ENCODE measurements at places on chromosomes 2 and 18.

DNA sequence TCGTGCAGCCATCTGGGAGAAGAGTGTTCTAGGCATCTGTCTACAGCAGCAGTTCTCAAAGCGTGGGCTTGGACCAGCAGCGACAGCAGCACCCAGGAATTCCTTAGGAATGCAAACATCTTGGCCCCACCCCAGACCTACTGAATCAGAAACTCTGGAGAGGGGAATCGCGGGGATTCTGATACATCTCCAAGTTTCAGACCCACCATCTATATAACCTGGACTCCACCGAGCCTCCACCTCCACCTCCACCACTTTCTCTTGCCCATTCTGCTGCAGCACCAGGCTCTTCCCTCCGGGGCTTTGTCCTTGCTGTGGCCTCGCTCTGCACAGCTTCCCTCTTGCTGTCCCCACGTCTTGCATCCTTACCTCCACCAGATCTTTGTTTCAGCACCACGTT lies 256.4 kb downstream of the BCL2 start:
- DNase-seq: no peak

- no peak for DNase-seq
Measured at GRCh38 chr2:9993488-9994165, 42.1 kb downstream of the GRHL1 start.

GRCh38 chr18:8615397-8616027 lies 6.3 kb downstream of the RAB12 start:
- DNase-seq: no peak

GRCh38 chr18:57901825-57902589 lies 98.9 kb upstream of the ATP8B1 start:
- no peak for DNase-seq

DNA sequence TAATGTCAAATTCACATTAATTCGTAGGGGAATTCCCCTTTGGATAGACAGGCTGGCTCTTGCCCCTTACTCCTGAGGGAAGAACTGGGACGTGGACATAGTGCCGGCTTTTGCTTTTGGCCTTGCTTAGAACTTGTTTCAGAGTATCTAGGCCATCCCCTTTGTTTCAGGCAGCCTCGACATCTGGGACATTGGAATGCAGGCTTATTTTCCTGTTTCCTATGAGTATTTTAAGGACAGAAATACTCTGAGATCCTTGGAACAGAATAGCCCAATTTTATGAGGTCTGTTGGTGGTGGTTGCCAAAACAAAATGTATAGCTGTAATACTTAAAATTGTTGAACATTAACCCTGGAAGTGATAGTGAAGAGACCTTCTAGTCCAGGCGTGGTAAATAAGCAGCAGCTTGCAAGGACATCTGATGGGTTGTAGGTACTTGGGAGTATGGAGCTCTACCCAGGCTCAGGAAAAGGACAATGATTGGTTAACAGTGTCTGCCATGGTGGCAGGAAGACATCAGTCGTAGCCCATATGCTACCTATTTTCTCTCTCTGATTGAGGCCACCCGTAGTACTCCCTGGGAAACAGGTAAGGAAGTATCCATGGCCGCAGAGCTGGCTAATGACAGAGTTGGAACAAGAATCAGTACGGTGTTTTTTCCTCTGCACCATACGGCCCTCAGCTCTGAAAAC lies 112.4 kb downstream of the CDK15 start:
- DNase-seq: no peak

- no peak for DNase-seq
Measured at GRCh38 chr2:241417626-241418025, 61.5 kb downstream of the FARP2 start.

DNA sequence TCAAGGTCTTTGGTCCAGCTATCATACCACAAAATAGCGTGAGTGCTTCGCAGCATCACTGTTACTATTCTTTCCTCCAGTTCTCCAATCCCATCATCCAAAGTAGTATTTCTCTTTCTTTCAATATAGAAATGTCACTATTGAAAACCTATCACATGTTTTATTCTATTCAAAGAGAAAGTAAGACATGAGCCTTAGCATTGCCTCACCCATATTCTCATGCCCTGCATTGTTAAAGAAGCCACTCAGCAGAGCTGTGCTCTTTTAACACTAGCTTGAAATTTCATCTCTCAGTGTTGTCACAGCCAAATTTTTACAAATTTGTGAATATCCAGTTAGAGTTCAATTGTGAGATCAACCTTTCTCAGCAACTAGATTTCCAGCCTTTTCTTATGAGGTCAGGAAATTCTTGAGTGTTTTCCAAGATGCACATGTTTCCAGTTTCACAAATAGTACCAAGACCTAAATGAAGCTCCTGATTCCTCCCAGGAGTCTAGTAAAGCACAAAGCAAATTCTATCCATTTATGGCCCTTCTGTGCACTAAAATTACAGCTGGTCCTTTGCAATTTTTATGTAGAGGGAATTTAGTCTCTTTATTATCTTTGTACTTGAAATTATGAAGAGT lies 343.7 kb downstream of the SPAG16 start:
- no peak for DNase-seq

DNA sequence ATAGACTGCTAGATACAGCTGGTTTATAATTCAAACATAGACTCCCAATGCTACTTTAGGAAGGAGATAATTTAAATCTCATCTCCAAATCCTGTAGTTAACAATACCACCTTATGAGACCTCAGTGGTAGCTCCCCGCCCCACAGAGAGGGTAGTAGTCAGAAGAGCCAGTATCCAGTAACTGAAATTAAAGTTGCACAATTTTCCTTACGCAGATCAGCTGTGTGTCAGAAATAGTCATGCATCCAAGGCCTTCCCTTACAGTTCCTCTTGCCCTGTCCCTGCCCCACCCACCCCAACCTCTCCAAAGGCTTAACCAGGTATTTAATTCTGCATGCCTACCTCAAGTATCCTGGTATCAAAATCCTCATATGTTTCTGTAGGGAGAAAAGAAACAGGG lies 15.5 kb downstream of the MRPS5 start:
- no peak for DNase-seq

- DNase-seq: no peak
Measured at GRCh38 chr2:51103205-51103604, 71.3 kb upstream of the NRXN1 start.

- DNase-seq: peak; percentile 58
Measured at GRCh38 chr2:201194097-201194496, 11.2 kb downstream of the CASP10 start.

- DNase-seq: no peak
Measured at GRCh38 chr2:35454966-35455638, 900.5 kb upstream of the CRIM1 start.

DNA sequence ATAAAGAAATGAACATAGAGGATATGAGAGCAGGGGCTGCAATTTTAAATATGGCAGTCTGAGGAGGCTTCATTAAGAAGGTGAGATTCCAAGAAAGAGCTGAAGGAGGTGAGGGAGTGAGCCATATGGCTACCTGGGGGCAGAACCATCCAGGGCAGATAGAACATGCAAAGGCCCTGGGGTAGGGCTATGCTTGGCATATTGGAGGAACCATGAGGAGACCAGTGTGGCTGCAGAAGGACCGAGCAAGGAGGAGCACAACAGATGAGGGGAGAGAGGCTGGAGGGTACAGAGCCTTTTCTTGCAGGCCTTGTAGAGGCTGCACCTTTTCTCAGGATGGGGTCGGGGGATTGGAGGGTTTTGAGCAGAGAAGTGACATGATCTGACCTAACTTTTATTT lies 69.5 kb upstream of the GATA6 start:
- DNase-seq: no peak

DNA sequence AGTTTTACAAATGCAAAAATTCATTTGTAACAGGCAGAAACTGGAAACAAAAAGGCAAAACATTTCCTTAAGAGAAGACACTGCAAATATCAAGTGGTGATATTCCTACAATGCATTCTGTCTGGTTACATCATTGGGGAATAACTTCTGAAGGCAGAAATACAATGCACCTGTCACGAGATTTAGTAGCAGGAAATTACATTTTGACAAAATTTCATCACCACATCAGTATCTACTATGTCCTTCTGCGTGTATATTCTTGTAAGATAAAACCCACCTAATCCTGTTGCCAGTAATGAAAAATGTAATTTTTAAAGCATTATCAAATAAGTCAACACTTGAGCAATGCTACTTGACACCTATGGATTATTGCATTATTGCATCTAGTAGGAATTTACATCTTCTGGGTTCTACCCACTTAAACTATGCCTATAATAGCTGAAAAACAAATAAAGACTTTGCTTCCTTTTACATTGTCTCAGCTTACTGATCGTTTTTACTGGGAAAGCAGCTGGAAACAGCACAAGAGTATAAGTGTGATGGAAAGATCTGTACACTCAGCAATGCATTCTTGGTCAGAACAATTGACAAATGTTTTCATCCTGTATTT lies 59.5 kb downstream of the IRS1 start:
- DNase-seq: no peak

DNA sequence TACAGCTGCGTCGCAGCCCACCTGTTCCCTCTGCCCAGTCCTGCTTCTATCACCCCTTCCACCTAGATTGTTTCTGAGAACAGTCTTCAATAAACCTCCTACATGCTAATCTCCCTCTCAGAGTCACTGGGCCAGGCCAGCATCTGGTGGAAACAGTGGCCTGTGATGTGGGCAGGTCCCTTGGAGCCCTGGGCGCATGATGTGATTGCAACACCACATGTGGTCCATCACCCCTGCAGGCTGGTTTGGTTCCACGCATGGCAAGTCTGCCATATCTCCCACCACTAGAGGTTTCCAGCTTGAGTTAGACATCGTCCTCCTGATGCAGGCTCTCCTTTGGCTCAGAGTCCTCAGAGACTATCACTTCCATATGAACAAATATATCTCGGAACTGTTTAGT lies 83.5 kb downstream of the PRKCE start:
- DNase-seq: no peak

GRCh38 chr2:128410758-128411215 lies 92.1 kb upstream of the HS6ST1 start:
- DNase-seq: no peak

GRCh38 chr2:197124639-197125390 lies 185.8 kb downstream of the ANKRD44 start:
- no peak for DNase-seq

- no peak for DNase-seq
Measured at GRCh38 chr2:173148520-173148919, 72.9 kb downstream of the MAP3K20 start.

DNA sequence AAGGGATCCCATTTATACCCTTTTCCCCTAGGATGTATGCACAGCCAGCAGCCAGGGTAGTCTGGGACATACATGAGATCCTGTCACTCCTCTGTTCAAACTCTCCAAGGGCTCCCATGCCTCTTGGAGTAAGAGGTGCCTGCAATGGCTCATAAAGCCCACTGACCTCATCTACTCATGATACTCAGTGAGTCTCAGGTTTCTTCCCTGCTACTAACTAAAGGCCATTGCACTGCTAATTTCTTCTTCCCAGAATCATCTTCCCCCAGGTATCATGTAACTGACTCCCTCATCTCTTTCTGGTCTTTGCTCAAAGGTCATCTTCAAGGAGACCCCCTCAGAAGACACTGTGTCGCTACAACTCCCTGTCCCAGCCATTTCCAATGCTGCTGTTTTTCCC lies 68.2 kb downstream of the CCBE1 start:
- no peak for DNase-seq

GRCh38 chr2:88692187-88692586 lies 714 bp downstream of the RPIA start:
- no peak for DNase-seq

GRCh38 chr2:24077535-24077877 lies 1.4 kb upstream of the SF3B6 start:
- DNase-seq: no peak

DNA sequence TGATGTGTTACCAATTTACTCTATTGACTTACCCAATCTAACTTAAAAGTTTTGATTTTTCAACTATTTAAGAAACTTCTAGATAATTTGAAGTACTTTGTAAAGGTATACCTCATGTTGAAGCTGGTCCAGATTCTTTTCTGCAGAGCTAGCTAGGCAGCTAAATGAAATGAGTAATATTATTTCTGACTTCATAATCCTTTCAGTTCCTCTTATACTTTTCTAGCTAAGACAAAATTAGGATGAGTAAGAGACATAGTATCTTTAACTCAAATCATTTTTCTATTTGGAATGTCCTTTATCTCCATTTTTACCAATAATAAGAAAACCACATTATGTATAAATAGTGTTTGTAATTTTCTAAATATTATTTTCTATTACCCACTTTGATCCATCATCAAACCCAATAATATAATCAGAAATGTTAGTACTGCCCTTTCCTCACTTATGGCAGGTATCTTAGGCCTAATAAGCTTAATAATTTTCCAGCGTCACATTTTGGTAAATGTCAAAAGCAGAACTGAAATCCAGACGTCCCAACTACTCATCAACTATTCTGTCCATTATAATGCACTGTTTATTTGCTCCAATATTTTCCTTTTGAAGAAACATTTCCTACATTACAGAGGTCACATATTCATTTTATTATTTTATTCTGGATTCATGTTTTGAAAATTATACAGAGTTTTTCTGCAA lies 456.6 kb downstream of the THSD7B start:
- DNase-seq: no peak
